D721Med (cell line): ENCODE measurements at places on chromosomes 11 and 22.

- DNase-seq = peak; percentile 5
Measured at GRCh38 chr22:20430720-20431510, 6.7 kb downstream of the SCARF2 start.

DNA sequence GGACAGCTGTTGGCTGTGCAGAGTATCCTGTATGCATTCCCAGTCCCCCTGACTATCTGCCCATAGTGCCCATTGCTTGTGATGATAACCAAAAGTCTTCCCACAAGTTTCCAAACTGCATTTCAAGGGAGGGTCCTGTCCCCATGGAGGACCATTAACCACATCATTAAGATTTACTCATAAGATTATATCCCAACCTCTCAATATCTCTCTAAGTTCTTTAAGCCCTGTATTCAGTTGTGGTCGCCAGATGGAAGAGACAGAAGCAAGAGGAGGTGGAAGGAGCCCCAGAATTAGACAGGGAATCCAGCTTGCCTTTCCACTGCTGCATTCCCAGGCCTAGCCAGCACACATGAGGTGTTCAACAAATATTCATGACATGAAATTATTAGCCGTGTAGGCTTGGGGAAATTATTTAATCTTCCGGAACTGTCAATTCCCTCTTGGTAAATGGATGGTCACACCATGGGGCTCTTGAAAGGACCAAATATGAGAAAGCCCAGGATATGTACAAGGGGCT is 42.6 kb upstream of the TIMP3 start:
- DNase-seq = no peak

GRCh38 chr11:20584093-20584774 is 15.2 kb upstream of the SLC6A5 start:
- no peak for DNase-seq

DNA sequence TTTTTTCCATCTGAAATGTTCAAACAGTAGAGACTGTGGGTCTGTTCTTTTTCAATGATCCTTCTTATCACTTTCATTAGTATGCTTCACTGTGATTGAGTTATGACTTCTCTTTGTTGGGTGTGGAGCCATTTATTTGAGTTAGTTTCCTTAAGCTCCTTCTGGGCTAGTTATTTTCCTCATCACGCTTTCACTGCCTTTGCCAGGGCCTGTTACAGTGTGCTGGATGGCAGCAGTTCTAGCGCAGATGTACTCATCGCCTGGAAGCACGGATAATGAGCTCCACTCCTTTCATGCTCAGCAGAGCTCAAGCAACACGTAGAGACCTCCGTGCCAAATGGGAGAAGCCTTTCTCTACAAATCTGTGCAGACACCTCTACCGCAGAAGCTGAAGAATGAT is 7.0 kb upstream of the ARHGAP42 start:
- DNase-seq = no peak

DNA sequence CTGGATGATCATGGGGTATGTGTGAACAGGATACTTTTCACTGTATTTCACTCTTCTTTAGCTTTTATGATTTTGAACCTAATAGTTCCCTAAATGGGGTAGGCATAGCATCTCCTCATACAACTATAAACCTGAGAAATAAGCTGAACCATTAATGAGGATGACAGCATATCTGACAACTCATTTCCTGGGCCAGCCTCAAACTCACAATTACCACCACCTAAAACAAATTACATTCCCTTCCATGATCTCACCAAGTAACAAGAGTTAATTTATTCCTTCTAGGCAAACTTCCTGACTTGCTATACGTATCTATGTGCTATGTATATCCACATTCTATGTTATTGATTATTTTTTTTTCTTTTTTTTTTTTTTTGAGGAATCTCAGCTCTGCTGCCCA is 23.0 kb downstream of the SIK3 start:
- DNase-seq = no peak

GRCh38 chr11:32659672-32660071 is 76.0 kb downstream of the EIF3M start:
- no peak for DNase-seq

- no peak for DNase-seq
Measured at GRCh38 chr11:10526974-10527918, 13.7 kb downstream of the RNF141 start.

DNA sequence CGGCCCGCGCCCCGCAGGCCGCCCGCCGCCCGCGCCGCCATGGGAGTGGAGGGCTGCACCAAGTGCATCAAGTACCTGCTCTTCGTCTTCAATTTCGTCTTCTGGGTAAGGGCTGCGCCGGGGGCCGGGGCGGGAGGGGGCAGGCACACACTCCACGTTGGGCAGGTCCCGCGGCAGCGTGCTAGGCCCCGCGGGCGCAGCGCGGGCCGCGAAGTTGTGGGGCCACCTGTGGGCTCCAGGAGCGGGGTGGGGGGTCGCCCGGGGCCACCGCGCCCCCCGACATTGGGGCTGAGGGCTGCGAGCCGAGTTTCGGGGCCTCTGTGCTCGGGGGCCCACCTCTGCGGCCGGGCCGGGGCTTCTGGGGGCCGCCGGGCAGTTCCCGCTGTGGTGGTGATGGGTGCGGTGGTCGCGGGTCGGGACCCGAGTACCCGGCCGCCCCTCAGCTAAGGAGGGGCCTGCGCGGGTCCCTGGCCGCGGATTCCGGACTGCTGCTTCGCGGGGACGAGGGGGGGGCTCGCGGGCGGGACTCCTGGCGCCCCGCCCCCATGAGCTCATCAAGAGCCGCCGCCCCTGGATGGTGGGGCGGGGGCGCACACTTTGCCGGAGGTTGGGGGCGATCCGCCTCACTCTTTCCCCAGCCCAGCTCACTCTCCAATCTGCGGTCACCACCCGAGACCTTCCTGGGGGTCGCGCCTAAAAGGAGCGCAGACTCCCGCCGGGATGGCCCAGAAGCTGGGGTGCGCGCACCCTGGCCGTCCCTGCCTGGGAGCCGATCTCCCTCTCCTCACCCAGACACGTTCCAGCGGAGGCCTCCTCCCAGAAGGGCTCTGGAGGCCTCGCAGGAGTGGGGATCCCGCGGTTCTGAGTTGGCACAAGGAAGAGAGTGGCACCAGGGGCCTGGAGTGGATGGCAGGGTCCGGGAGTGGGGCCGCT is 667 bp downstream of the CD81 start:
- DNase-seq = peak; percentile 37

DNA sequence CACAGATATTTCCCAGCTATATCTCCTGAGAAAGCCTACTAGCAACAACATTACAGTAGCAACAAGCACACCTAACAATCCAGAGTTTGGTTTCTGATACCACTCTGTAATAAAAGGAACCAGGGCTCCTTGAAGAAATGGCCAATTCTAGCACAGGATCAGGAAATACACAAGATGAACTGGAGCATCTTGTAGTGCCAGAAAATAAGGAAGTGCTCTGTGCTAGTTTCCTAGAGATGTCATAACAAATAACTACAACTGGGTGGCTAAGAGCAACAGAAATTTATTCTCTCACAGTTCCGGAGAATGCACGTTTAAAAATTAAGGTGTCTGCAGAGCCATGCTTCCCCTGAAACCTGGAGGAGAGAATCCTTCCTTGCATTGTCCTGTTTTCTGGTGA is 217.8 kb downstream of the KIRREL3 start:
- DNase-seq = no peak

DNA sequence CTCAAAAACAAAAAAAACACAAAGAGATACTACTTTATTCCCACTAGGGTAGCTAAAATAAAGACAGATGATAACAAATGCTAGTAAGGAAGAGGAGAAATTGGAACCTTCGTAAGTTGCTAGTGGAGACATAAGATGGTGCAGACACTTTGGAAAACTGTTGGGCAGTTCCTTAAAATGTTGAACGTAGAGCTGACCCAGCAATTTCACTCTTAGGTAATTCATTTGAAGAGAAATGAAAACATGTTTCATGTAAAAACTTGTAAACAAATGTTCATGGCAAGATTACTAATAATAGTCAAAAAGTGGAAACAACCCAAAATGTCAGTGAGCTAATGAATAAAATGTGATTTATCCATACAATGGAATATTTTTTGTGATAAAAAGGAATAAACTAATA is 29.2 kb upstream of the ACAT1 start:
- no peak for DNase-seq

- no peak for DNase-seq
Measured at GRCh38 chr22:25764270-25765015, 22.5 kb downstream of the MYO18B start.

DNA sequence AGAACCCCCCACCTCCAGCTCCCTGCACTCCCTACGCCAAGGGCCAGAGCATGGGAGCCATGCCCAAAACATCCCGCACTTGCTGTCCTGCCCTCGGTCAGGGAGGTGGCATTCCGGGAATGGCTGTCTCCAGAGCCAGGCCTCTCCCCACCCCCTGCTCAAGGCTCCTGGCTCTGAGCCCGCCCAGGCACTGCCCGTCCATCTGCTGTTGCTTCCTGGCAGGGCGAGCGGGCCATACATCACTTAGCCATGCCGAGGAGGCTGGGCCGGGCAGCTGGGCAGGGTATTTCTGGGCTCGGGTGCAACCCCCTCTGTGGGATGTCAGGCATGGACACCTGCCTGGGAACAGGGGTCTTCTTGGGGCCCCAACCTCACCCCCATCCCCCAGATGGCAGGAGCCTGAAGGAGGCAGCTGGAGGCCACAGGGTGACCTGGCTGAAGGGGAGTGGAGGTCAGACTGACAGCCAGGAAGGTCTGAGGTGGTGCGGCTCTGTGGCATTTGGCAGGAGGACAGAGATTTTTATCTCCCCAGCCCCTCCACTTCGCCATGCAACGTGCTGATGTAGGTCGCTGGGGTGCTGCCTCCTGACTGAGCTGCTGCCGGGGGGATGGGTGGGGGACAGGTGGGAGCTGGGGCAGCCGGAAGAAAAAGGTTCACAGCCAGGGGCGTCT is 8.7 kb upstream of the CABP7 start:
- no peak for DNase-seq

DNA sequence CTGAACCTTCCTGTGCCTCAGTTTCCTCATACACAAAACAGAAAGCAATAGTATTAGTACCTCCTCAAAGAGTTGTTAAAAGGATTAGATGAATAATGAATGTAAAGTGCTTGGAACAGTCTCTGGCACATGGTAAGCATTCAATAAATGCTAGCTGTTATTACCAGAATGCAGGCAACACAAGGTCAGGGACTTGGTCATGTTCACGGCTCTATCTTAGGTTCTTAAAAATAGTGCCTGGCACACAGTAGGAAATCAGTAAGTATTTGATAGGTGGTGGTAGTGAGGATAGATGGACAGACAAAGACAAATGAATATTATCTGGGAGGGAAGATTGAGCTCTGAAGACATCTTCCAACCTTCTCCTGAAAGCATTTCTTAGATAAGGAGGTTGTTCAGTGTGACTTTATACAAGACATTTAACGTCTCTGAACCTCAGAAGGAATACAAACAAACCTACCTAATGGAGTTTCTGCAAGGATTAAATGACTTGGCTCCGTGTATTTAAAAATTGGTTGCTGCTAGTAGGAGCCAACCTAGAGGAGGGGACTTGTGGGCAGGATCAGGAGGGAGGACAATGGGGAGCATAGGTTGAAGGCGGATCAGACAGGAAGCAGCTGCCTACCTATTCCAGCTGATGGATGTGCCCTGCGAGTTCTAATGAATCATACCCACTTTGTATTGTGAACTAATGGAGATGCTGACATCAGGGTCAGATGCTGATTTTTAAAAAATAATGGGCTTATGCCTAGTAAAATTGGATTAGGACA is 94.1 kb downstream of the DBX1 start:
- DNase-seq = no peak

DNA sequence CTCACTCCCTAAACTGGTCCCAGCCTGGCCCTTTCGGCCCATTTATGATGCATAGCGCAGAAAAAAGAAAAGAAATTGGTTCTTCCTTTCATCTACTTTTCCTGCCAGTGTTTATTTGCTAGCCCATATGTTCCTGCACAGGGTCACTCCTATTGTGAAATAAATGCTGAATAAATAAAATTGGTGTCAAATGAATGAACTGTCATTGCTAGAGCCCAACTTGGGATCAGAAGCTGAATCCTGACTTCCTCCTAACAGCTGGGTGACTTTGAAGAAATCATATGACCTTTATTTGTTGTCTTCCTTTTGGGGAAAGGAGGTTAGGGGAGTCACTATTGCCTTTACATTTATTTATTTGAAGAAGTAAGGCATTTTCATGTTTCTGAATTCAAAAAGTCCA is 92.0 kb downstream of the PRR5L start:
- no peak for DNase-seq

GRCh38 chr11:1782031-1782590 is 18.4 kb upstream of the CTSD start:
- DNase-seq = no peak

GRCh38 chr11:65793625-65794400 is 7.0 kb downstream of the OVOL1 start:
- DNase-seq = no peak

DNA sequence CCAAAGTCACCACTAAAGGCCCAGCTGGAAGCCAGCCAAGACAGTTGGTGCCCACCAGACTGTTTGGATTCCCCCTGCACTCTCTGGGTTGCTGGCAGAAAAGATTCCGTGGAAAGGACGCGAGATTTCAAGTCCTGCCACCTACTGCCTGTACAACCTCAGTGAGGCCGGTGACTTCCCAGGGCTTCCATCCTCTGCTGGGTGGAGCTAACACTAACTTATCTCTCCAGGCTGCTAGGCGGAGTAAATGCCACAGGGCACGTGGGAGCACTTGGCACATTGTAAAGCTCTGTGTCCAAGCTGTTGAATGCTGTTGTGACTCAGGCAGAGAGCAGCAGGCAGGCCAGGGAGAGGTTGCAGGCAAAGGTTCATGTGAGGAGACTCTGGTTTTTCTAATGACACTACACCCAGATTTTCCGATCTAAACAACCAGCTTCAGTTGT is 50.9 kb upstream of the CDON start:
- DNase-seq = no peak

DNA sequence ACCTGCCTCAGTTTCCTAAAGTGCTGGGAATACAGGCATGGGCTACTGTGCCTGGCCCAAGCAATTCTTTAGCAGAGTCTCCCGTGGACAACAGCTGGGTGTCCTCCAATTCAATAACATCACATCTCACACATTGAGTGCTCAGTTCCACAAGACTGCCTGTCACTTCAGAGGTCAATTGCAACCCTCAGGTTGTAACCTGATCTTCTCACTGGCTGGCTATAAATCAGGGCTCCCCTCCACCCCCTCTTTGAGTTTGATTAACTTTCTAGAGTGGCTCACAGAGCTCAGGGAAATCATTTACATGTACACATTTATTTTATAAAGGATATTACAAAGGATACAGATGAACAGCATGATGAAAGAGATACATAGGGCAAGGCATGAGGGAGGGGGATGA is 68.1 kb downstream of the MCHR1 start:
- DNase-seq = no peak

DNA sequence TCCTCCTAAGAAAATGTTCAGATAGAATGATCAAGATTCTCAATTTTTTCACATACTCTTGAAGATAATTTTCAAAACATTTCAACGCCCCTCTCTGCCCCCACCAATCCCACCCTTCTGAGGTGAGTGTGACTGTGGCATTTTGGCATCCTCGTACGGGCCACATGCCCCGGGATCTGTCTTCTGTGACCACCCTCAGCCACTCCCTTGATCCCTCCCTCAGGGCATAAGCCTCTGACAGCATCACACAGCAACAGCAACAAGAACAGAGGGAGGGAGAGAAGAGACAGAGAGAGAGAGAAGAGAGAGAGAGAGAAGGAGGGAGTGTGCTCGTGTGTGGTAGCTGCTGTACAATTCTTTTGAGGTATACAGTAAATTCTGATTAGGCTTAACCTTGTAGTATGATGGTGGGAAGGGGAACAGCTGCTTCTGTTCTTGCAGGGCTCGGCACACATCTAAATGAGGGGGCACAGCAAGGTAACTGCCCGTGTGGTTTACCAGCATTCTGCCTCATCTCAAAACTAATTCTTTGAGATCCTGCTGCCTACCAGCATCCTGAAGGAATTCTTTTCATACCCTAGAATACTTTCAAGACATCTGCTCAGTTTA is 21.4 kb downstream of the SCUBE2 start:
- no peak for DNase-seq
